Kidney epithelial cell (primary cell): ENCODE measurements at places on chromosomes 1 and 21.

DNA sequence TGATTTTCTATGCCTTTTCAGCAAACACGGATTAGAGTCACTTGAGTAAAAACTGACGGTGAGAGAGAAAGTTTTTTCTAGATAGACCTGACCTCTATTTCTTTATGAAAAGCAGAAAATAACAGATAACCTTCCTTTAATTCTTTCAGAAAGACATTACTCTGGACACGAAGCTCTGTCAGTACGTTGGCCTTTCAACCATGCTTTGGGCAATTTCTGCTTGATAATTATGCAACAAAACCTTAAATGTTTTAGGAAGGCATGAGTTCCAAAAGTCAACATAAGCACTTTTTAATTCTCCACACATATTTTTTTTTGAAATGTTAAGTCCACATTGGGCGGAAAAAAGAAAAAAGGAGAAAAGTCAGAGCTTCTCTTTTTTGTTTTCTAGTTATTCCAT lies 137.8 kb downstream of the AKT3 start:
- DNase-seq = no peak

DNA sequence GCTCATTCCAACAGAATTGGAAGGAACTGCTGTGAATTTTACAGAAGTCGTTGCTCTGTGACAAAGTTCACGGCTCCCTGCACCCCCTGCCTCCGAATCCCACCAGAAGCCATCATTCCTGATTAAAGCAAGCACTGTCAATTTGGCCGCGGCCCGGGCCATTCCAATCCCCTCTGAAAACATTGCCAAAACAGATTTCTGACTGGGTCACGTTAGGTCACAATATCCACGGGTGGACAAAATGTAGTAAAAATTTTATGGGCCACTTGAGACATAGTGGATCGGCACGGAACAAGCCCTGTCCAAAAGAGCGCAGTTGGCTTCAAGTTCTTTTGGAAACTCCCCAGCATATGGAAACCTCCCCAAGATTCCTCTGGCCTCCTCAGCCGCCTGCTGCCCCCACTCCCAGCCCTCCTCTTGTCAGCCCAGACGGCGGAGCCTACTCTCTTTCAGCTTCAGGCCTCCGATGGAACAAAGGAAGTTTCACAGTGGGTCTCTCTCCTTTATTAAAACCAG lies 67.2 kb upstream of the IFNAR2 start:
- DNase-seq = no peak

DNA sequence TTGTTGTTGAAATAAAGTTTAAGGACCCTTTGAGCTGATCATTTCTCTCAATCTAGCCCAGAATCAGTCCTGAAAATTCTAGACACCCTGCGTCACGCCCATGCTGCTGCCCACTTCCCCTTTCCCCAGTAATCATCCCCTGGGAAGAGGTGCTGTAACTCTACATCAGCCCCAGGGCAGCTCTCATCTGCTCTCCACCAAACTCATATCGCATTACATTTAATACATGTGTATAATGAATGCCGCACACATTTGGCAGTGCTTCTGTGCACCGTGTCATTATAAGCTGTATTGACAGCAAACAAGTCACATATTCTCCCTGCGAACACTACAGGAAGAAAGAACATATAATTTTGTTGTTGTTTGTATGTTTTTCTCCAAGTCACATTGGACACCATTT lies 539.7 kb upstream of the DAB1 start:
- no peak for DNase-seq

- DNase-seq = no peak
These were observed 139.7 kb upstream of the C1orf87 start for GRCh38 chr1:60213253-60213652.

DNA sequence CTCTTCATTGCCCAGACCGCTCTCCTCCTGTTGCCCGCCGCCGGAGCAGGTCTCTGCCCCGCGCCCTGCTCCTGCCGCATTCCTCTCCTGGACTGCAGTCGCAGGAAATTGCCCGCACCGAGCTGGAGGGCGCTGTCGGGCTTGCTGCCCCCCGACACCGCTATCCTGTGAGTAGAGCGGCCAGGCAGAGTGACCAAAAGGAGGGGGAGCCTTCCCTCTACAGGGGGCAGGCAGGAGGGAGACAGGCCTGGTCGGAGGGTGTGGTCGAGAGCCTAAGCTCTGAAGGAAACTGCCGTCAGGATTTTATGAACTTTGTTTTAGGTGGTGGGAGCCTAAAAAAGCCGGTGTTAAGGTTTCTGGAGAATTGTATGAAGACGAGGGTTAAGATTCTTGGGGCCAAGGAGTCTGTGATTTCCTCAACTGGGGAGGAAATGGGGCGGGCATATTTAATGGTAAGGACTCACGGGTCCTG lies 517 bp downstream of the LRIG2 start:
- peak; percentile 18 for DNase-seq

GRCh38 chr21:45041984-45042663 lies 32.3 kb upstream of the ADARB1 start:
- DNase-seq = no peak

DNA sequence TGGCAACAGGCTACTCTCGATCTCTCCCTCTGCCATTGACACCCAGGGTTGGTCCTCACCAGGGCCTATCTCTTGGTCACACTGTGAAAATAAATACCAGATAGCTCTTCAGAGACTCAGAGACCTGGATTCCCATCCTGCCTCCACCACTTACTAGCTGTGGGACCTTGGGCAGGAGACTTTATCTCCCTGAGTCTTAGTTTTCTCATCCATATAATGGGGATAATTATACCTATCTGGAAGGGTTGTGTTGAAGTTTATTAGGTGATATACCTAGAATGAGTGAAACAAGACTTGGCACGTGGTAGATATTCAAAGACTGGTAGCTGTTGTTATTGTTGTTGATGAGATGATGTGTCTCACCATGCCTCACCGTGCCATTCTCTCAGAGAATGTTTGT lies 7.4 kb downstream of the DMBX1 start:
- no peak for DNase-seq

- DNase-seq = no peak
These were observed 77.4 kb downstream of the HLX start for GRCh38 chr1:220956501-220957232.
